ENCODE measurements at places on chromosomes 1 and 21.

GRCh38 chr1:145846201-145846612 is 777 bp downstream of the NUDT17 start:
- peak; percentile 44 for DNase-seq

GRCh38 chr1:54460351-54460750 is 54.2 kb upstream of the SSBP3 start:
- DNase-seq: no peak

DNA sequence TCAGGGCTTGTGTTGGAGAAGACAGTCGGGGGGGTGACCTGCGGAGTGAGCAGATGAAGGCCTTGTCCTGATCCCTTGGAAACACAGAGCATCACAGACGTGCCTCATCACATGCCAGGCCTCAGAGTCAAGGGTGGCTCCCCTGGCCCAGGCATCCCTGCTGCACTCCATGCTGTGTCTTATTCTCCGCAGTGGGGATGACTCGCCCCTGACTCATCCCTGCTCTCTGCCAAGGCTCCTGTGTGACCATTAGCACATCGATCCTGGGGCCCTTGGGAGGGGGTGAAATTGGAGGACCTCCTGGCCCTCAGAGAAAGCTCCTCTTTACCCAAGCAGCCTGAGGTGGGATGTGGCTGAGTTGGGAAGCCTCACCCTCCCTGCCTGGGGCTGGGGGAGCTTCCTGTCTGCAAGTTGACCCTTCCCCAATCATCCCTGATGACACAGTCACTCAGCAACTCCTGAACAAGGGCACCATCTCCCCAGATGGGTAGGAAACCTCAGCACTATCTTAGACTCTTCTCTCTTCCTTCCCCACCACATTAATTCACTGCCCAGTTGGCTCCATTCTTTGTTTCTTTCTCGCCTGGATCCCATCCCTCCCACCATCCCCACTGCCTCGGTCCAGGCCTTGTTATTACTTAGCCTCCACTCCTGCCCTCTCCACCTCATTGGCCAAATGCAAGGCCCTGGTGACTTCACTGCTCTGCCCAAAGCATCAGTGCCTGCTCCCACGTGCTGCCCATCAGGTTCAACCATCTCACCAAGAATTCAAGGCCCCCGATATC is 74.6 kb downstream of the CAMK2N1 start:
- DNase-seq: peak; percentile 95

GRCh38 chr1:29365906-29366670 is 129.8 kb downstream of the PTPRU start:
- DNase-seq: no peak

DNA sequence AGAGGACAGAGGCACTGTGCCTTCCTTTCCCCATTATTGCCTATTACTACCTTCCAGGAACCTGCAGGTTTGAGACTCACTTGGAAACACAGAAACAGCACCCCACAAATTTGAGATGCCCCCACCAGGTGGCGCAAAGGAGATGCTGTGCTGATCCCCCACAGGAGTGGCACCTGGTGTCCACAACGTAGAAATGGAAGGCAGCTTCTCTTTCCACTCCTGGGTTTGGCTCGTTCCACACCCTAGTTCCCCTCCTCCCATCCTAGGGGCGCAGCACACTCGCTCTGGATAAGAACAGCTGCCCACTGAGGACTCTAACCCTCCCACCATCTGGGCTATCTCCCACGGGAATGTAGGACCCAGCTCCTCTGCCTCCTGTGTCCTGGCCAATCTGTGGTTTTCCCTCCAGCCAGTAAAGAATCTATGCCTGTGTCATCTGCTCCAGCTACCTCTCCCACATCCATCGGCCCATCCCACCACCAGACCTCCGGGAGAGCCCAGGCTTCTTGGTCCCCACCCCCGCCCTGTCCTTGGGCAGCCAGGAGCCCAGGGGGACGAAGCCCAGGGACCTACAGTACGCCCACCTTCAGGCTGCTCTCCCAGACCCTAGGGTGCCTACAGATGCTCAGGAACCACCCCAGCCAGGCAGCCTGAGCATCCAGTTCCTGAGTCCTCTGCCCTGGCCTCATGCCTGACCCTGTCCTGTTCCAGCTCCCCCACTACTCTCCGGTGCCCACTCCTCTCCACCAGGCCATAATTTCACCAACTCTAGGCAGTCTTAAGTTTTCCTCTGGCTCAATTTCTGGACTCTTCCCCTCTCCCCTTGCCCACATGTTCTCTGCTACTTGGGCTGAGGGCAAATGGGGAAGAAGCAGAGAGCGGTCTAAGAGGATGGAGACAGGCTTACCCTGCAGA is 549 bp downstream of the THBS3 start:
- peak; percentile 83 for DNase-seq

- peak; percentile 51 for DNase-seq
These were observed 58.6 kb downstream of the PBX1 start for GRCh38 chr1:164617377-164618201.

DNA sequence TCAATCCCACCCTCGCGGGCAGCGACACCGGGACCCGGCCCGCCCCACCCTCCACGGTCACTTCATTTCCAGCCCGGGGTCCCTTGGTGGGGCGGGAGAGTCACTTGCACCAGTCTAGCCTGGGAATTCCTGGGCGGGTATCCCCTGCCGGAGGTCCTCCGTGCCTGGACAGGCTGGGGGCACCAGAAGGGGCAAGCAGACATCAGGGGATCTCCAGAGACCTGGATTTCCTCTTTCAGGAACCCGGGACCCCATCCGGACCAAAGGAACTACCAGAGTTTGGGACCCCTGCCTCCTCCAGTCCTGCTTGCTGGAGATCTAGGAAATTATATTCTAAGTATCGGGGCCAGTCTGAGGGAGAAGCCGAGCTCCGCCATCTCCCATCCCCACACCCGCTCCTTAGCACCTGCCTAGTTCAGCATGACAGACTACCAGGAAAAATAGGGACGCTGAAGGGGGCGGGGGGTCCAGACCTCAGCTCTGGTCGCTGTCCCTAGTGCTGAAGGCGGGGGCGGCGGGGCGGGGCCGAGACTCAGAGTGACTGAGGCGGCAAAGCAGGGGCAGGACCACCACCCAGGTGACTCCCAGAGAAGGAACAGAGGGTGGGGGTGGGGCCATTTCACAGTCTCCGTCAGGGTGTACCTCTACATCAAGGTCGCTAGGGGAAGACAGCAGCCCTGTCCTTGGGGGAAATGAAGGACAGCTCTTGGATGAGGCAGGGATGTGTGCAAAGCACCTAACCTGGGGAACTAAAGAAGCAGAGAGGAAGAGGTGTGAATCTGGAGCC is 832 bp downstream of the HCN3 start:
- DNase-seq: peak; percentile 45

GRCh38 chr1:161498646-161499045 is 6.6 kb upstream of the FCGR2A start:
- no peak for DNase-seq

DNA sequence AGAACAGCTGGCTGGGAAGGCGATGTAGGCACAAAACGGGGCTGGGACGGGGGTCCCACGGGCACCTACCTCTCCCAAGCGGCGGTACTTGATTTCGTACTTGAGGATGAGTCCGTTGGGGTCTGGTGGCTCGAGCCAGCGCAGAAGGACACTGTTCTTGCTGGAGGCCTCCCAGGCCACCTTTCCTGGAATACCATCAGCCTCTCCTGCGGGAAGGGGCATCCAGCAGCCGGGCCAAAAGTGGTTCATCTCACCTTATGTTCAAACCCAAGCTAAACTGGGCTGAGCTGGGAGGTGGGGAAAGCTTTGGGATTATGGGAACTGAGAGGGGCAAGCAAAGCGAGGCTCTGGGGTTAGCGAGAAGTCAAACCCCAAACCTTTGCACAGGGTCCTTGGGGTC is 14.3 kb downstream of the INSRR start:
- DNase-seq: no peak

GRCh38 chr1:51877434-51878307 is 856 bp downstream of the NRDC start:
- peak; percentile 54 for DNase-seq

DNA sequence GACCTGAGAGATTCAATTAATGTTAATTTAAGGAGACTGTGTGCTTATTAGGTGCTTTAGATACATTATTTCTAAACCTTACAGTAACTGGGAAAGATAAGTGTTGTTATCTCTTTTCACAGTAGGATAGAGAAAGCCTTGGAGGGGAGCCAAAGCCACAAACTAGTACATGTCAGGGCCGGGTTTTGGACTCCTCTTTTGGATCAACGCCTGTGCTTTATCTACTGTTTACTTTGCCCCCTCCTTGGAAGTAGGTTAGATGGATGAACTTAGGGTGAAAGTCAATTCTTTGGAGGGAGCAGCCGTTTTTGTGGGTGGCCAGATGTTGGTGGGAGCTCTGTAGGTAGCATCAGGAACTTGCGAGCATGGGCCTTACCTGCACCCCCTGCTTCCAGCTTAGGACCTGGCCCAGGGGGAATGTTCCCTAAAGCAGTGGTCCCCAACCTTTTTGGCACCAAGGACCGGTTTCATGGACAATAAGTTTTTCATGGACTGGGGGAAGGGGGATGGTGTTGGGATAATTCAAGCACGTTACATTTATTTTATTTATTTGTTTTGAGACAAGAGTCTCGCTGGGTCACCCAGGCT is 1.7 kb downstream of the HHAT start:
- peak; percentile 38 for DNase-seq

DNA sequence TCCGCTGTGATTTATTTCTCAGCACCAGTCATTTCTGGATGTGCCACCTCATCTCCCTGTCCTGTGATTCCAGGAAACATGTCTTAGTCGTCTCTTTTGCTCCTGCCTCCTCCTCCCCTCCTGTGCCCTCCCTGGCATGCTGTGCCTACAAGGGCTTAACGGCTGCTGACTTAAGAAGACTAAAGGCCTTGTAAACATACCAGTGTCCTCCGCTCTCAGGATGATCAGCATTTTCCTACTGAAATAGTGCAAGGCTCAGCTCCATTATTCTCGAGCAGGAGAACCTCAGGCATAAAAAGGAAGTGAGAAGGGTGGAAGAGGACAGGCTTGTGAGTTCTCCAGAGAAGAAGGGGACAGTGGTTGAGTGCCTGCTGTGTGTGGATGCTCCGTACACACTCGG is 61.6 kb upstream of the RUNX3 start:
- DNase-seq: no peak

- no peak for DNase-seq
These were observed 82.6 kb upstream of the MAP10 start for GRCh38 chr1:232722626-232723025.

DNA sequence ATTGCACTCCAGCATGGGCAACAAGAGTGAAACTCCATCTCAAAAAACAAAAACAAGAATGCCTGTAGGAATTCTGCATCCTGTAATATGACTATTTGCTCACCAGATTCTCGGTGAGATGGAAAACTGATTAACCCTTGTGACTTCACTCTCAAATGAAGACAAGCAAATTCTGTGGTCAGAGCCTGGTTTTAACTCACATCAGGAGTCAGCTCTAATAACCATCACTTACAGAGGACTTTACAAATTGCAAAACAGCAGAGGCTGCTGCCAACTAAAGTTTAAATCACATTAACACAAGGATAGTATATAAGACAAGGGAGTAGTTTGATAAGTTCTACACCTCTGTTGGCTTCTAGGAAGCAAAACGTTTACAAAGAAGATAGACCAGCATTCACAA is 35.7 kb upstream of the FAM163A start:
- DNase-seq: no peak

DNA sequence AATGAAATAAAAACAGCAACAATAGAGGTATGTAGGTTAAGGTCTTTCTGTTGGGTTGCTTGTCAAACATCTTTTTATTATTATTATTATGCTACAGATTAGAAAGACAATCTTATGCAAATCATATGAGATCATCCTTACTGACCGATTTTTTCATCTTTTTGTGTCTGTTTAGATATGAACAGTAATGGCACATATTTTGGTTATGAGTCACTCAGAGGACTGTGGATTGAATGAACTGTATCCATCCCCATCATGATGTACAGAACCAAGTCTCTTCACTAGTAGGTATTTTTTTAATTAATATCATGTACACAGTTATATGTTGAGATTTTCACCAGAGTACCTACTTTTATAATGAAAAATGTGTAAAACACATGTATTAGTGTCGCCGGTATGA is 159.1 kb downstream of the CHRM3 start:
- DNase-seq: peak; percentile 1

GRCh38 chr1:211938561-211938997 is 96.8 kb downstream of the INTS7 start:
- no peak for DNase-seq

- no peak for DNase-seq
These were observed 791.6 kb upstream of the RGS18 start for GRCh38 chr1:191366686-191367085.

GRCh38 chr21:29299916-29300806 is 1.4 kb downstream of the BACH1 start:
- DNase-seq: peak; percentile 93

DNA sequence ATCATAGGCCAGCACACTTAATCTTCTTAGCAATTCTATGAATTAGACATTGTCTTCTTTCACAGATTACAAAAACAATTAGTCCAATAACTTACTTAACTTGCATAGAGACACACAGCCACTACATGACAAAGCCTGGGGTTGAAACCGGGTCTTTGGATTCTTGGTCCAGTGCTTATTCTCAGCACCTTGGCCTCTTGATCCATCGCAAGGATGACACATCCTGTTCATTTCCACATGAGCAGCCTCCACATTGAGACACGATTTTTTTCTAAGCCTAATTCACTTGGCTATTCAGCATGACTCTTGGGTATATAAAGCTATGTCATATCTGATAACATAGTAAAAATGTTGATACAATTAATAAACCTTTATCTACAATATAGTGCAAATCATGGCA is 221.0 kb upstream of the FOXD3 start:
- no peak for DNase-seq

DNA sequence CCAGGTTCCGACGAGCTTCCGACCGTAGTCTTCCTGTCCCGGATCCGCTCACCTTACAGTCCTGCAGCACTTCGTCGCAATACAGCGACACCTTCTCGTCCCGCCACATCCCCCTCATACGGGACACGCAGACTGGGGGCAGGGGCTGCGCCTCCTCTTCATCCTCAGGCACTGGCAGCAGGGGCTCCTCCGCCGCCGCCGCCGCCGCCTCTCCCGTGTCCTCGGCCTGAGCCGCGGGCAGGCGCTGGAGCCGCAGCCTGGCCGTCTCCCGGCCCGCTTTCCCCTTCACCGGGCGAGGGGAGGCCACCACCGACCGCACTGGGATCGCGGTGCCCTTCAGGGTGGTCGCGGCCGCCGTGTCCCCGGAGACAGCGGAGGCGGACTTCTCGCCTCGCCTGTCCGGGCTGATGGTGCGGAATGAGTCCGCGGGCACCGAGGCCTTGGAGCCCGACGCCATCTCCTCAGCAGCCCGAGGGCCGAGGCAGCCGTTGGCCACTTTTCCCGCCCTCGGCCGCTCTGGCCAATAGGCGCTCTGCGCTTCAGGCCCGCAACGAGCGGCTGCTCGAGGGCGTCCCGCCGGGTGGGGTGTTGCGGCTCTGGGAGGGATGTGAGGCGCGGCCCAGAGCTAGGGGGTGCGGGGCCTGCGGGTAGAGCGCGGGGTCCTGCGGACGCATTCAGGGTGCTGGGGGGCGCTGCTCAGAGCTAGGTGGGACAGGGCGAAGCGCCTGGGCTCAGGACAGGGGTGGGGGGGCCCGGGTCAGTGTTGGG is at the start of gene SHCBP1L:
TSS of gene SHCBP1L (minus strand) at position 490 of the 768 bp plus-strand sequence. CDS start at position 457, 33 bp downstream.
- DNase-seq: no peak

DNA sequence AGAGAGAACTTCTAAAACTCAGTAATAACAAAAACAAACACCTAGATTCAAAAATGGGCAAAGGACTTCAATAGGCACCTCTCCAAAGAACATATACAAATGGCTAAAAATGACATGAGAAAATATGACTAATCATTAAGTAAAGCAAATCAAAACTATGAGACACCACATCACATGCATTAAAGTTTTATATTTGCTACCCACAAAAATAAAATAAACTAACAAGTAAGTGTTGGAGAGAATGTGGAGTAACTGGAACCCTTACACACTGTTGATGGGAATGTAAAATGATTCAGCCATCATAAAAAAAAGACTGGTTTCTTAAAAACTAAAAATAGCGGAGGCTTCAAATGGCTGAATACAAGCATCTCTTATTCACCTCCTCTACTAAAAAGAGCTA is 262.1 kb upstream of the PKN2 start:
- DNase-seq: no peak

Data from EH (cell line).